ENCODE measurements at places on chromosomes 7 and 10.

DNA sequence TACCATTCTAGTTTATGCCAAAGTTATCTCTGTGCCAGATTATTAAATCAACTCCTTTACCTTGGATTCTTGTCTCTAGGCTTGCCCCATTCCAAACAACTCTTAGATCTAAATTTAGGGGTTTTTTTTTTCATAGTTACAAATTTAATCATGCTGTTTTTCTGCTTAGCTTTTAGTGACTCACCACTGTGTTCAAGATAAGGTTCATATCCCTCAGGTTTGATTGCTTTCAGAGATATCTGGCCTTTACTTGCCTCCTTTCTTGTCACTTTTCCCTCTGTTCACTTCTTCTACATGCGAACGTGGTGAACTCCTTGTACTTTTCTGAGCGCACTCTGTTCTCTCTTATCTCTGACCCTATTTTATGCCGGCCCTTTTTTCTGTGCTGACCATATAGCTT, 78.2 kb downstream of the VPS50 start:
- no peak for DNase-seq

DNA sequence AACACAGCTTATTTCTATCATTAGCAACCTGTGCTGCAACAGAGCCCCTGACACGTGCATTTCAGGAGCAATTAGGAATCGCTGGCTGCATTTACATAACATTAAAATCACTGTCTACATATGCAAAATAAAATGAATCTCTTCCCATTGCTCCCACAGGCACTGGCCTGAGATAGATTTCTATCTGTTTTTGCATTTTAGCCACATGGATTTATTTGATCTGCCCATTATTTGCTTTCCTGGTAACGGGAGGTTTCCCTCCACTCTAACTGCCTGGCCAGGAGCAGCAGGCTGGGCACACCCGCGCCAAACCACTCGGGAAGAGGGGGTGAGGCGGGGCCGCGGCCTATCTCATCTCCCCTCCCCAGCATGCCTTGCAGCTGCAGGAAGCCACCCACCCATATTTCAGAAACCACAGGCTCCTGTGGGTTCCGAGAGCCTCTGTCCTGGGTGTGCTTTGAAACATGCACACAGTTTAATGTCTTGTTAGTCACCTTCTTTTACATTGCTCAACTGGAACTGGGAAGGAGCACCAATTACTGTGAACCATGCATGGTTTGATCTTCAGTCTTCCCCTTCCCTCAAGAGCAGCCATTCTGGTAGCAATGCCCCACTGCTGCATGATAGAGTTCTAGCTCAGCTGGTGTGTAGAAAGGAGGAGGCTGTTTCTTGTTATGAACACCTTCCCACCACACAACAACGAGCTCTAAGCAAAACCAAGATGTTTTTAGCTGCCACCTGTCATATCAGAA, 37.7 kb upstream of the IKZF1 start:
- DNase-seq: no peak

GRCh38 chr10:61140765-61141392, 196.9 kb upstream of the RHOBTB1 start:
- DNase-seq: peak; percentile 83

- DNase-seq: no peak
Measured at GRCh38 chr10:3848005-3848774, 63.2 kb upstream of the KLF6 start.

- DNase-seq: no peak
Measured at GRCh38 chr10:12333380-12334185, 15.8 kb upstream of the CAMK1D start.

- DNase-seq: no peak
Measured at GRCh38 chr7:99394188-99394502, 14.3 kb downstream of the PDAP1 start.

GRCh38 chr10:113967126-113967525, 76.5 kb upstream of the ADRB1 start:
- DNase-seq: no peak

GRCh38 chr7:150727381-150727780, 9.8 kb upstream of the GIMAP5 start:
- no peak for DNase-seq

DNA sequence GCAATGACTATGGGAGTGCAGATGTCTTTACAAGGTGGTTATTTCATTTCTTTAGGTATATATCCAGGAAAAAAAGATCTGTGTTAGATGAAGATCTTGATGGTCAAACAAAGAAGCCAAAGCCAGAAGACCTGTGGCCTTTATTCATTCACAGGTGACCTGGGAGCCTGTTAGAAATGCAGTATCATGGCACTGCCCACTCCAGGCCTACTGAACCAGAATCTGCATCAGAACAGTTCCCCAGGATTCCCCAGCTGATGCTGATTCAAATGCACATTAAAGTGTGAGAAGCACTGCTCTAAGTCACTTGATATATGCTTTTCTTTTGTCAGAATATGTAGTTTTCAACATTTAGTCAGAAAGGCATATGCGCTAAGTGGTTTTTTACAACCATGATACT, 251.1 kb downstream of the IPMK start:
- no peak for DNase-seq

DNA sequence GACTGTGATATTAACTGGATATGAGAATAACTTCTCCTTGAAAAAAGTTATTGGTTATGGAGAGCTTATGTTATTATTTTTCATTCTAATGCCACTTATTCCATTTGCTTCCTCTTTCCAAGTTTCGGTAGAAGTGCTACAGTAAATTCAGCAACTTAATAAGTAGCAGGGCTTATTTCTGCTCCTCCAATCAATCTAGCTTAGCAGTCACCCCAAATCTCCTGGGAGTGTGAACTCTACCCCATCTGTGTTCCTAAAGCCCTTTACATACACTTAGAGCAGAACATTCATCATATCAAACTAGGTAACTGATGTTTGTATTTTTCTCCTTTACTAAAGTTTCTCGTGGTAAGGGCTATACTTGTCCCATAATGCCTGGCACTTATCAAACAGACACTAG, 8.7 kb downstream of the ARL3 start:
- DNase-seq: no peak

- no peak for DNase-seq
Measured at GRCh38 chr10:48684792-48685623, at the start of gene WDFY4. WDFY4 (plus strand) TSS chr10:48684873; CDS start chr10:48709733, 24,860 bp downstream.

DNA sequence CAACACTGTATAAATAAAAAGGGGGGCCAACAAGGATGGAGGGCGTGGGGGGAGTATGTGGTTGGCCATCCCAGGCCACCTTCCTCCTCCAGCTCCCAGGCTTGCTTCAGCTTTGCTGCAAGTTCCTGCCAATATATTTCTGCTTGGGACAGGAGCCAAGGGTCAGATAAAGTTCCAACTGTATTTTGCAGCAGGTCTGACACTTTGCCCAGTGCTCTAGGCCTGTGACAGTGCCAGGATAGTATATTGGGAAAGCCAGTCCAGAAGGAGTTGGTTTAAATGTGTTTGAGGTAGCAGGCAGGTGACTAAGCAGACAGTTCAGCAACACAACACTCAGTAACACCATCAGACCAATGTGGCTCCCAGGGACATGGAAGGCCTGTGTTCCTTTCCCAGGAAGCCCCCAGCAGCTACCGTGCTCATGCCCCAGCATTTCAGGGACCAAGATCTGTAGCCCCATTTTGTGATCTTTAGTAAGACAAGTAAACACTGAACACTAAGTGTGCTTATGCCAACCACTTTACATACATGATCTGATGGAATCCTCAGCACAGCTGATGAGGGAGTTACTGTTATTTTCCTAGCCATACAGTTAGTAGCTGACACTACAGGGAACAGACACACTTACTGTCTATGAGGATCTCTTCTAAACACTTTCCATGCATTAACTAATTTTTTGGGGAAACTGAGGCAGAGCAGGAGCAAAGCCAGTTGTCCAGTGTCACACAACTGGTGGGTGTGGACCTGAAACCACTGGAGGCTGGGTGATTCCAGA, 38.9 kb downstream of the DNAJB12 start:
- peak; percentile 83 for DNase-seq

DNA sequence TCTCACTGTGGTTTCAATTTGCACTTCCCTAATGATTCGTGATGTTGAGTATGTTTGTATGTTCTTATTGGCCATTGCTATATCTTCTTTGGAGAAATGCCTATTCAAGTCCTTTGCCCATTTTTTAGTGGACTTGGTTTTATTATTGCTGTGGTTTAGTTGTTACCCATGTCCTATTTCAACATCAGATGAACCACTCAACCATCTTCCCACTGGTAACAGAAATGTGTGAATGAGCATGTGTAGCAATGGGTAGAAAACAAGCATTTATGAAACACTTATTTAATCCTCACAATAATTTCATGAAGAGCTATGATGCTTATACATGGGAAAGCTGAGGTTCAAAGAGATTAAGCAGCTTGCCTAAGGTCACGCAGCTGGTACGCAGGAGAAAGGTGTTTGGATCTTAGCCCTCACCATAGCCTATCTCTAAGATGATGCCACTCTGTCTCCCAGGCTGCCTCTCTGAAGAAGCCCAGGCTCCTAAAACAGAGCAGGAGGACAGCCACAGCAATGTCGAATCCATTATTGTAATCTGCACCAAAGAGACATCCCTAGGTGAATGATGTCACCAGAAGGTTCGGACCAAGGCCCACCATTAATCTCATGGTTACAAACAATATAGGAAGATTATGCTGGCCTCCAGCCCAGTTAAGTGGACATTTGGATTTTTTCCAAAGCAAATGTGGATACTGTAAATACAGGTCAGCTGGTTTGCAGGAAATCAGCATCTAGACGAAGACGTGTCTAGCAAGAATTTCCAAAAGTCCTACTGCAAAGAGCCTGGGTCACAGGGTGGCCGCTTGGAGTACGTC, 447.6 kb upstream of the ZMIZ1 start:
- DNase-seq: no peak

- no peak for DNase-seq
Measured at GRCh38 chr10:14244801-14245211, 85.9 kb downstream of the FRMD4A start.

GRCh38 chr7:92582948-92583347, 7.2 kb downstream of the FAM133B start:
- no peak for DNase-seq

GRCh38 chr7:93626869-93627268, 52.3 kb upstream of the CALCR start:
- DNase-seq: no peak

All from hindlimb muscle (tissue), 1 donor.